ENCODE measurements at places on chromosomes 2 and 18.

- no peak for DNase-seq
These were observed 20.7 kb downstream of the SLC19A3 start for GRCh38 chr2:227696990-227697679.

DNA sequence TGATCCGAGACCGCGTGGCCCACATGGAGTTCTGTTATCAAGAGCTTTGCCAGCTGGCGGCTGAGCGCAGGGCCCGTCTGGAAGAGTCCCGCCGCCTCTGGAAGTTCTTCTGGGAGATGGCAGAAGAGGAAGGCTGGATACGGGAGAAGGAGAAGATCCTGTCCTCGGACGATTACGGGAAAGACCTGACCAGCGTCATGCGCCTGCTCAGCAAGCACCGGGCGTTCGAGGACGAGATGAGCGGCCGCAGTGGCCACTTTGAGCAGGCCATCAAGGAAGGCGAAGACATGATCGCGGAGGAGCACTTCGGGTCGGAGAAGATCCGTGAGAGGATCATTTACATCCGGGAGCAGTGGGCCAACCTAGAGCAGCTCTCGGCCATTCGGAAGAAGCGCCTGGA, 94.5 kb upstream of the EML6 start:
- DNase-seq = no peak

GRCh38 chr2:100785626-100786296, 34.2 kb upstream of the NPAS2 start:
- DNase-seq = no peak

DNA sequence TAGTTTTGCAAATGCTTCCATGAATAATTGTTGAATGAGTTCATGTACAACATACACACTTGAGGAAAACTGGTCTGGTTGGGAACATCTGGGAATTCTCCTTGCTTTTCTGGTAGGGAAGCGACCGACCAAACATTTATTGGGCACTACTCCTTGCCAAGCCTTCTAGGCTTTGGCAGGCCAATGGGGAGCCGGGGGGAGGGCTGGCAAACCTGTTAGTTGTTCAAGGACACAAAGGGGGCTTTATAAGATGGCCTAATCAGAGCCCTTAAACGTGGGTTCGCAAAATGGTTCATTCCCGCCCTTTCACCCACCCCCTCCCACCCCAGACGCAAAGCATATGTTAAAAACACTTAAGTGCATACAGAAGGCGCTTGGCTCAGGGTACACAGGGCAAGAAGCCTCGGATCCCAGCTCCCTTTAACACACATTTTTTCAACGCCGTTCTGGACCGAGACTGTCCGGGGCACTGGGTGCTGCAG, 844 bp upstream of the VSNL1 start:
- no peak for DNase-seq

GRCh38 chr2:200525551-200525881, 491 bp upstream of the SGO2 start:
- DNase-seq = no peak

- DNase-seq = no peak
These were observed 46.7 kb downstream of the LDLRAD4 start for GRCh38 chr18:13265008-13265910.

GRCh38 chr2:149080099-149080498, 41.6 kb downstream of the LYPD6B start:
- no peak for DNase-seq

DNA sequence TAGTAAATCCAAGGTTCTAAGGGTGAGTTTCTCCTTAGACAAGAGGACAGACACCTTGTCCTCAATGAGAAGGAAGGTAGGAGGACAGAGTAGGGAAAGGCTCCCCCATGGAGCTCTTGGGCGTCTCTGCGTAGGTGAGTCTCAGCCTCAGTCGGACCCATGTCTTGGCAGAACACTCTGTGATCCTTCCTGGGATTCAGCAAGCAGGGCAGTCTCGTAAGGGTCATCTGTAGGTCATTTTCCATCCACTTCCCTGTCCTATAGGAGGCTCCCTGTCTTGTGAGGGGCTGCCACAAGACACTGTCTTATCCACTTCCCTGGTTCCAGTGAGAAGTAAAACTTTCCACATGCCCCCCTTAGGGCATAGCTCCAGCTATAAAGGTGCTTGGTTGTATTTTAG, 122.6 kb upstream of the TWIST2 start:
- DNase-seq = no peak

- DNase-seq = peak; percentile 8
These were observed 86.6 kb downstream of the MARCO start for GRCh38 chr2:119028327-119029174.

DNA sequence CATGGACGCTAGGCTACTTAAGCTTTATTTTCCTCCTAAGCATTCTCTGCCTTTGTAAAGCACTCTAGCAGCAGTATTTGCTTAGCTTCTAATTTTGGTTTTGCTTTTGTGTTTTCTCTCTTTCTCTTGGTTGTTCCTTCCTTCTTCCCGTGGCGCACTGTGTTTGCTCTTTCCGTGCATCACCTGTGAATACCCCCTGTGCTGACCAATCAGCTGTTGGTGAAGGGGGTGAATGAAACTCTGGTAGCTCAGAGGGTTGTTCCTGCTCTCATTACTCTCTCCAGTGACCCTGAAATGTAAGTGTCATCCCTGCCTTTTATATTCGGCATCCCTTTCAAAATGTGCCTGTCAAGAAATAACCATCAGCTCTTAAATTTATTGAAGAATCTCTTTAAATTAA, 45.5 kb upstream of the TNFRSF11A start:
- DNase-seq = no peak

DNA sequence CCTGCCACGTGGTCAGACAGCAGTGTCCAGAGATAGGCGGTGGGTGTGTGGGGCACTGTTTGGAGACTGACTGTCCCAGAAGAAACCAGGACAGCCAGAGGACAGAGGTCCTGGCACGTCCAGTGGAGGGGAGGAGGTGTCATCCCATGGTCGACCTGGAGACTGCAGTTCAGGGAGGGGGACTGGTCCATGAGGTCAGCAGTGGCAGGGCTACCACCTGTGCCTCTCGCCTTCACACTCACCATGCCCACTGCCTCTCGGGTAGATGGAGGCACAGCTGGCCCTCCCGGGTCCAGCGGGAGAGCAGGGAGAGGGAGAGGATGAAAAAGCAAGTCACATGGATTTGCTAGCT, 53.9 kb downstream of the INHBB start:
- DNase-seq = no peak

All from LNCaP clone FGC (cell line).